Globus pallidus (tissue), 1 donor: ENCODE measurements at places on chromosomes 1 and 21.

GRCh38 chr1:235317168-235317567, 10.8 kb downstream of the ARID4B start:
- DNase-seq: no peak

- DNase-seq: peak; percentile 61
Measured at GRCh38 chr21:31347435-31348032, 3.5 kb upstream of the TIAM1 start.

- DNase-seq: no peak
Measured at GRCh38 chr1:221148660-221149059, 269.4 kb downstream of the HLX start.

- no peak for DNase-seq
Measured at GRCh38 chr1:117919376-117919775, 10.0 kb downstream of the GDAP2 start.

DNA sequence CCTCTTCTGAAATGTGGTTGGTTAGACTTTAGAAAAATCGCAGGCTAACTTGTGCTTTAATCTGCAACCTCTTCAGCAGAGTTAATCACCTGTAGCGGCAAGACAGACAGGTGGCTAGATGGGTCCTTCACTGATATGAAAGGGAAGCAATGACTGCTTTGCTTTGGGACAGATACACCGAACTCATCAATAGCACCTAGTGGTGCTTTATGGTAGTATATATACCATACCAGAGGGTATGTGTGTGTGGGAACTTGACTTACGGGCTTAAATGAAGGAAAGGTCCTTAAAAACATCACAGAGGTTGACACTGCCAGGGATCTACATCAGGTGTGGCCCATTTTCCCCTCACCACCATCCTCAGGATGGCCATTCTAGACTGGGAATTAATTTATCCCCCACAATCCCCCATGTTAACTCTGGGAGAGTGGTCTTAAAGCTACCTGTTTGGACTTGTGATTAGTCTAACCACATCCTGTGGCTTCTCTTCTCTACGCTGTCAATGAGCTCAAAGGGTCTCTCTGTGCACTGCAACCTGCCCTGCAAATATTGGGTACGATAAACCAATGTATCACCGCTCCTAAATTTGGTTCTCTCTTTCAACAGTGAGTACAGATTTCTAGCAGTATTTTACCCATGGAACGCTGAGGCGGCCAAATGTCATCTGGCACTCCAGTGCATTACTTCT, 162.7 kb downstream of the SIPA1L2 start:
- DNase-seq: no peak

DNA sequence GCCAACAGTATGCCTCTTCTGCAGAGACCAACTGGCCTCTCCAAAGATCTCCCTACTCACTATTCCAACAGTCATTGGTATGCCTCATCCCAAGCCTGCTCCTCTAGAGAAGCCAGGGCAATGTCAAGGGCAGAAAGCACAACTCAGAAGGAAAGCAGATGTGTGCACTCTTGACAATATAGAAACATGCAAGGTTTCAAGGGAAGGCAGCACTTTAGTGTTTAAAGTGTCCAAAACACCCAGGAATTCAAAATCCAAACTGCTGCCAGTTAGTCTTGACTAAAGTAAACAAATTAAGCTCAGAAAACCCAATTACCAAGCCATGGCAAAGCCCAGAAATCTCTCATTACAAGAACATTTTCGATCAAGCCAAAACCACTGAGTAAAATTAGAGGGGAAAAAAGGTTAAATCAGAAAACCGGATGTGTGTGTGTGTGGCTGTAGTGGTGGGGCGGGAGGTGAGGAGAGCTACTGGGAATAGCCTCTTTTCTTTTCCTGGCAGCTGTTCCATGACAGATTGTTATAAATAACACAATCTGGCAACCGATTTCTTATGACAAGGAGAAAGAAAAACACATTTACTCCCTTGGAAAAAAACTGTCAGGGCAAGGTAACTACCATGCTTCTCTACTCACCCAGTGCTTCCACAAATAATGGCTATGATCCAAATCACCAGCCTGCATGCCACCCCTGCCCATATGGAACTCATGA, 39.2 kb downstream of the EIF2B3 start:
- peak; percentile 1 for DNase-seq

- DNase-seq: no peak
Measured at GRCh38 chr21:44578371-44579055, 1.9 kb downstream of the KRTAP10-5 start.

GRCh38 chr1:221286399-221286798, 407.2 kb downstream of the HLX start:
- DNase-seq: no peak

GRCh38 chr1:36523850-36524249, 41.1 kb upstream of the CSF3R start:
- no peak for DNase-seq

GRCh38 chr1:159985473-159985872, 31.4 kb upstream of the SLAMF9 start:
- no peak for DNase-seq

- no peak for DNase-seq
Measured at GRCh38 chr1:50858761-50859160, 101.3 kb downstream of the FAF1 start.

DNA sequence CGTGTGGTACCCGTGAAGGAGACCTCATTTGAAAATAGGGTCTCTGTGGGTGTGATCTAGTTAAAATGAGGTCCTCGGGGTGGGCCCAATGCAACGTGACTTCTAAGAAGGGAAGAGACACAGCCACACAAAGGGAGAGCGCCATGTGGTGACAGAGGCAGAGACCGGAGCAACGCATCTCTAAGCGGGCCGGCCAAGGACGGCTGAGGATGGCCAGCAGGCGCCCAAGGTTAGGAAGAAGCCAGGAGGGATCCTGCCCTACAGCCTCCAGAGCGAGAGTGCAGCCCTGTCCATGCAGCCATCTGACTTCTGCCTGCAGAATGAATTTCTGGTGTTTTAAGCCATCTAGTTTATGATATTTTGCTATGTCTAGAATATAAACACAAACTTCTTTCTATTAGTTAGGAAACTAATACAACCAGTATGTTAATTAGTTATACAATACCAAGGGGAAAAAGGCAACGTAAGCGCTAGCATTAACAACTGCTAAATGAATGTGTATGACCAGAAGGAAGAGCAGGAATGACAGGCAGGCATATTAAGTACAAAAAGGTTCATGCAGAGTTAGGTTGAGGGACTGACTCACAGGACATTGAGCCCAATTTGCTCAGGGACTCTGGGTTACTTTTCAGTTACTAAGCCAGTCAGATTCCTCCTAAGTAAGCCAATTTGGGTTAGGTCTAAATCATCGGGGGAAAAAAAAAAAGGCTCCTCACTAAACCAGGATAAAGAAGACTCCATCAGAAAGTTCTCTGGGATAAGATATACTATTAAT, 4.1 kb downstream of the CEP104 start:
- no peak for DNase-seq

DNA sequence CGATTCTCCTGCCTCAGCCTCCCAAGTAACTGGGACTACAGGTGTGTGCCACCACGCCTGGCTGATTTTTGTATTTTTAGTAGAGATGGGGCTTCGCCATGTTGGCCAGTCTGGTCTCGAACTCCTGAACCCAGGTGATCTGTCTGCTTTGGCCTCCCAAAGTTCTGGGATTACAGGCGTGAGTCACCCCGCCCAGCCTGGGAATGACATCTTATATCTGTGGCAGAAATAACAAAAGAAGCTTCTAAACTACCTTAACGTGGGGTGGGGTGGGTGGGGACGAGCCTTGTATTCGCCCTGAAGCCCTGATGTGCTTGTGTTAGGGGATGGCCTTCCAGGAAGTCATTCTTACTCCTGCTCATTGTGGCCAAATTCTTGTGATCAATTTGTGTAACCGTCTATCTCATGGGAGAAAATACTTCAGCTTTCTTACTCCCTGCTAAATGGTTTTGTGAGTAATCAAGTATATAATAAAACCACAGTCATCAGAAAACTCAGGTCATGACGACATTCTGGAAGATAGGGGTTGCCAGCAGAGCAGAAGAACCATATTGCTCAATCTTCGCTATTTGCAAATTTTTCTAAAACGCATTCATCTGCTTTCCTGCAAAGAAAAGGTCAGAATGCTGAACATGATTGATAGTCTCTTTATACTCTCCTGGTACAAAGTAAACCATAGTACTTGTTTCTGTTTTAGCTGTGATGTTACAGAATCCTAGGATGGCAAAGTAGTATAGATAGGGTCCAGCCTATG, 63.2 kb downstream of the DIRAS3 start:
- DNase-seq: no peak
